Osteoblast (primary cell): ENCODE measurements at places on chromosomes 12 and 14.

DNA sequence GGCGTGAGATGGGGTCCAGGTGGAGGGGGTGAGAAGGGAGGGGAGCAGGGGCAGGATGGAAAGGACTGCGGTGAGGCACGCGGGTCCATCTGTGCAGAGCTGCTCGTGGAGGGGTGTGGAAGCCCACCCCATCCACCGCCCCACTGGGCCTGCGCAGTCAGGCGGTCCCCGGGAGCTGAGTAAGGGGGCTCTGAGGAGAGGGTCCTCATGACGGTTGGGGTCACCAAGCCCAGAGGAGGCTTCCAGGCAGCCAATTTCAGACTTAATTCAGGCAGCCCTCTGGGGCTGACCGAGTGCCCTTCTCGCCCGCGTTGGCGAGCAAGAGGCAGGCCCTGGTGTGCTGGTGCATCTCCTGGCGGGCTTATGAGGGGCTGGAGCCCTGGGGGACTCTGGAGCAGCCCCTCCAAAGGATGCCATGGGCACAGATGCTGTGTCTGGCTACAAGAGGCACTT, 115.5 kb downstream of the KIF26A start:
- H3K4me1 ChIP-seq, result no peaks in the 10 kb centered on the region
- H3K36me3 ChIP-seq, result no peaks in the 10 kb centered on the region
- no peak overlapping the region for H3K27ac ChIP-seq
- no peaks in the 10 kb centered on the region for H3K27me3 ChIP-seq
- peak; percentile 57 for DNase-seq

GRCh38 chr12:546920-547845, 87.4 kb downstream of the B4GALNT3 start:
- H3K4me1 ChIP-seq, result no peaks in the 10 kb centered on the region
- DNase-seq, result peak; percentile 98
- no peaks in the 10 kb centered on the region for H3K36me3 ChIP-seq
- H3K27me3 ChIP-seq, result peaks cover 21% of the 10 kb centered on the region
- no peak overlapping the region for H3K27ac ChIP-seq

GRCh38 chr14:94998685-94999084, 158.6 kb downstream of the DICER1 start:
- DNase-seq, result no peak
- no peak overlapping the region for H3K4me3 ChIP-seq
- H3K27ac ChIP-seq, result no peak overlapping the region
- peaks cover 8% of the 10 kb centered on the region for H3K27me3 ChIP-seq
- no peaks in the 10 kb centered on the region for H3K36me3 ChIP-seq
- no peaks in the 10 kb centered on the region for H3K4me1 ChIP-seq

DNA sequence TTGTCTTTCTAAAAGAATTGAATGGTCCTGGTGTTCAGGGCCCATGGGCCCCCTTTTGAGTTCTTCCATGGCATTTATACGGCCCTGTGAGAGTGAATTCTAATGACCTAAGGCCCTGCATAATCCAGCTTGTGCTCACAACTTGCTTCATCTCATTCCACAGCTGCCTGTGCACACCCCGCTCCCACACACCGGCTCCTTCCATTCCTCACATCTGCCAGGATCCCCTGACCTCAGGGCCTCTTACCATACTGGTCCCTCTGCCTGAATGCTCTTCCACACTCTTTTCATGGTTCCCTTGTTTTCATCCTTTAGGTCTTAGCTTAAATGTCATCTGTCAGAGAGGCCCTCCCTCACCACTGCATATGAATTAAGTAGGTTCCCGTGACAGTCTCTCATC, 49.5 kb upstream of the EGLN3 start:
- H3K4me3 ChIP-seq, result no peak overlapping the region
- H3K4me1 ChIP-seq, result no peaks in the 10 kb centered on the region
- H3K27me3 ChIP-seq, result no peaks in the 10 kb centered on the region

- no peaks in the 10 kb centered on the region for H3K27me3 ChIP-seq
- H3K27ac ChIP-seq, result no peak overlapping the region
- H3K36me3 ChIP-seq, result no peaks in the 10 kb centered on the region
- H3K4me1 ChIP-seq, result no peaks in the 10 kb centered on the region
- no peak overlapping the region for H3K4me3 ChIP-seq
Measured at GRCh38 chr12:9725213-9725870, 7.6 kb downstream of the CLECL1 start.

GRCh38 chr14:84340938-84341337, 1189.0 kb upstream of the FLRT2 start:
- no peaks in the 10 kb centered on the region for H3K4me1 ChIP-seq
- DNase-seq, result no peak
- no peak overlapping the region for H3K4me3 ChIP-seq
- no peaks in the 10 kb centered on the region for H3K27me3 ChIP-seq
- H3K36me3 ChIP-seq, result no peaks in the 10 kb centered on the region
- no peak overlapping the region for H3K27ac ChIP-seq
